HEK293T (cell line): ENCODE measurements at places on chromosomes 7 and 10.

- no peak for DNase-seq
These were observed 12.2 kb upstream of the PPIF start for GRCh38 chr10:79335094-79335469.

DNA sequence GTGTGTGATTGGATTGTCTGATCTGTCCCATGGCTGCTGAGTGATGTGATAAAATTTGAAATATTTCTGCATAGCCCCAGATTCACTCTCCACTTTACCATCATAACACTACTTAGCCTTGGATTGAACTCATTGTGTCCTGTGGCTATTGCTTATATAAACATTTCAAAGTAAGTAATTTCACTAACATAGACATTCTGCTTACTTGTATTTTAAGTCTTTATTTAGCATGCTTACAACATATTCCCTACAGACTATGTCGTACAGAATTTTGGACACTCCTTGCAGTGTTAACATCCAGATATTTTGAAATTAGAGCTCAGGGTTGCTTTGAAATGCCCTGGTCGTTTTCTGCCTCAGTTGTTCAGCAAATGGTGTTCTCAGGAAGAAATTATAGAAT, 117.6 kb downstream of the LRRC4 start:
- no peak for DNase-seq

DNA sequence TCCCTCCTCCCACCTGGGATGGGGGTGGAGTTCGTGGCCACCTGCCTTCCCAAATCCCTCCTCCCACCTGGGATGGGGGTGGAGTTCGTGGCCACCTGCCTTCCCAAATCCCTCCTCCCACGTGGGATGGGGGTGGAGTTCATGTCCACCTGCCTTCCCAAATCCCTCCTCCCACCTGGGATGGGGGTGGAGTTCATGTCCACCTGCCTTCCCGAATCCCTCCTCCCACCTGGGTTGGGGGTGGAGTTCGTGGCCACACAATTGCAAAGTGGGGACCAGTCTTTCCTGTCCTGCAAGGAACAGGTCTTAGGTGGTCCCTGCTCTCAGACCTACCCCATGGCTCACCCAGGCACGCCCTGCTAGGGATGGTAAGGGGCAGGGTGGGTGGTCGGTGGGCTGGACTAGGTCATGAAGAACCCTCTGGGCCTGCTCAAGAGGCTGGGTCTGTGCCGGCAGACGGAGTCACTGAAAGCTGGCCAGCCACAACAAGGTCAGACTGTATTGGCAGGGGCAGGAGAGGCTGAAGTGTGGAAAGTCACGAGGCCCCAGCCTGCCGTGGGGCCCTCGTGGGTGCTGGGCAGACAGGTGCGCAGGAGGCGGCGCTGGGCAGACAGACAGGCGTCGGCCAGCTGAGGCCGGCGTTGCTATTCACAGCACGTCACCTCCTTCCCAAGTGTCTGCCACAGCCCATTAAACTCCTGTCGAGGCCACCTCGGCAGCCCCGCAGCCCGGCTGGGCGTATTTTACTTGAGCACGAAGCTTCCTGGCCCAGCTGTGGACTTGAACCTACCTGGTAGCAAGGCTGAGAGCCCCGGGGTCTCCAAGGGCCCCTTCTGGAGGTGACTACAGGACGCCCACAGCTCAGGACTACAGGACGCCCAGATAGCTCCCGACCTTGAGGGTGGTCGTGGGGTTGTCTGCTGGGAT, 4.1 kb downstream of the KNDC1 start:
- DNase-seq, result no peak

DNA sequence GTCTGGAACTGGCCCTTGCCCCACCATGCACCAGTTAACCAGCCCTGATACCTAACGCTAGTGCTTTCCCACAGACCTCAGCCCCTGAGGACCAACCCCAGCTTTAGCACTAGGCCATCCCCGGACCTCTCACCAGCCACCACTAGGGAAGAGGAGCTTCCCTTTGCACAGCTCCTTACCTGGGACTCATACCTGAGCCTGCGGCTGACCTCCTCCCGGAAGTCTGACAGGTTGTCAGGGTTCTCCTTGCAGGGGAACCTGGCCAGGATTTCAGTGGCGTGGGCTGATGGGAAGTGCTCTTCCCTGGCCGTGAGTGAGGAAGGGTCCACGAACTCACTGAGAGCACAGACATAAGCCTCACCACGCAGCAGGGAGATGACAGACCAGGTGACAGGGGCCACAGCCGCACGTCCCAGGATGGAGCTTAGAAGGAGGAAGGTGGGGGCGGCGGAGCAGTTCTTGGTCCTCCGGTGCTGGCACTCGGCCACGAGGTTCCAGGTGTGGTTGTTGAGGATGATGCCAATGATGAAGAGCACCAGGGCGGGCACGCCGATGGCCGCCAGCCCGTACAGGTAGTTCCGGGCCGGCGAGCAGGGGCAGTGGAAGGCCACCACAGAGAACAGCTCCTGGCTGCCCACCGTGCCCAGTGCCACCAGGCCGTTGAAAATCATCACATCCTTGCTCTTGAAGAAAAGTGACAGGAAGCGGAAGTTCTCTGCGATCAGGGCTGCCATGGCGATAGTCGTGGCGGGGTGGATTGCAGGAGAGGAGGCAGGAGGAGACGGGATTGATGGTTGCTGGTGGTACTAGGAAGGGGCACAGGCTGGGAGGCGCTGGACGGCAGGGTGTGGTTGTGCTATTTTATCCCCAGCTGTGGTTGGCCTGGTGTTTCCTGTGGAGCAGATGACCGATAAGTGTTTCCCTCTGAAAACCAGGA, 2.7 kb downstream of the CALHM2 start:
- DNase-seq, result no peak

- DNase-seq, result no peak
These were observed 67.1 kb downstream of the TMEM130 start for GRCh38 chr7:98802781-98803110.

GRCh38 chr7:131164025-131164925, 163.4 kb upstream of the MKLN1 start:
- no peak for DNase-seq

DNA sequence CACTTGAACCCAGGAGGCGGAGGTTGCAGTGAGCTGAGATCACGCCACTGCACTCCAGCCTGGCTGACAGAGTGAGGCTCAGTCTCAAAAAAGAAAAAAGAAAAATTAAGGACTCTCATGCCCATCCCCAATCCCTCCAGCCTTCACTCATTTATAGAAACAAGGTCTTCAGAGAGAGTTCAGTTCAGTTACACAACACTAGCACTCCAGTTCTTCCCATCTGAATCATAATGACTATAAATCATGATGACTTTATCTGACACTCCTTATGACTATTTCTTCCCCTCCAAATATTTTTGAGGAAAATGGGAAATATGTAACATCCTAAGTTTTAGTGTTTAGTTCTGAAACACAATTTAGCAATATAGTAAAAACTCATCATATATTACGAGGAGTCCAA, 107.4 kb upstream of the LSM8 start:
- no peak for DNase-seq

- no peak for DNase-seq
These were observed 173.4 kb downstream of the RNF216 start for GRCh38 chr7:5607951-5608656.

DNA sequence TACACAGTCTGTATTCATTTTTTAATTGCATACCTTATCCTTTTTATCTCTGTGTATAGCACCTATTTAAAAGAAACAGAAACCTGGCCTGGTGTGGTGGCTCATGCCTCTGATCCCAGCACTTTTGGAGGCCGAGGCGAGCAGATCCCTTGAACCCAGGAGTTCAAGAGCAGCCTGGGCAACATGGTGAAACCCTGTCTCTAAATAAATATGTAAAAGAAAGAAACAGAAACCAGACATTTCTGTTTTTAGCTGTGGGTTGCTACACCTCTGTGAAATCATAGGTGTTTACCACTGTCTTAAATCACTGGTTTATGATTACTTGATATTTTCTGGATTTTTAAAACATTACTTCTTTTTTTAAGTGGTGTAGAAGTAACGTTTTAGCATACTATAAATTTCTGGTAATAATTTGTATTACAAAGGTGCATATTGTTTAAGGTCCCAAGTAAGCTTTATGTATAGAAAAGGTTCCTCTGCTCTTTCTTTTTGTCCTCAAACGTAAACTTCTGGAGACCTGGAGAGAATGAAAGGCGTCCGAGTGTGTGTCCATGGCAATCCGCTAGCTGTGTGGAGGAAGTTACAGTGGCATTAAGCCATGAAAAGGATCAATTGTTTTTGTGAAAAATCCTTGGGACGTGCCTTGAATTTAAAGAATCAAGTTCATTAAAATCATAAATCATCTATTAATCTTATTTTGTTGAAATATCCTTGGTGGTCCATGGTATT, 41.1 kb downstream of the PTPRZ1 start:
- DNase-seq, result no peak

- no peak for DNase-seq
These were observed 125.7 kb upstream of the KCTD7 start for GRCh38 chr7:66503036-66503370.
